ENCODE measurements at places on chromosomes 7 and 10.
A peak's percentile ranks its signal among the peaks of the same experiment; 100 is the strongest.

- DNase-seq: no peak
These were observed 19.7 kb downstream of the LIPK start for GRCh38 chr10:88725798-88726197.

- DNase-seq: no peak
These were observed 36.1 kb upstream of the TARP start for GRCh38 chr7:38309555-38309954.

GRCh38 chr7:14504134-14504533 lies 398.4 kb downstream of the DGKB start:
- DNase-seq: peak; percentile 53

DNA sequence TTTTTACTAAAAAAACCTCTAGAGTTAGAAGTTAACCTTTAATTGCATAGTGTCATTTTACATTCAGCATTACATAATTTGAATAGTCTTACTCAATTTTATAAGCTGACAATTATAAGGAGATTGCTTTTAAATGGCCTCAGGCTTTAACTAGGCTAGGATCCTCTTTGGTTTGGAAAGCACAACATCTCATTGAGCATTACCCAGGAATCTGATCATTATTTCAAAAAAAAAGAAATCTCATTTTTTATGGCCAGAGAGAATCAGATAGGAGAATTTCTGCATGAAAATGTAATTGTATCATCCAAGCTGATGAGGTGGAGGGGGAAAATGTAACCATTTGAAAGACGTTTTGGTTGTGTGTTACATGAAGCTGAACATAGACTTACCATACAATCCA lies 324.9 kb upstream of the POT1 start:
- no peak for DNase-seq

DNA sequence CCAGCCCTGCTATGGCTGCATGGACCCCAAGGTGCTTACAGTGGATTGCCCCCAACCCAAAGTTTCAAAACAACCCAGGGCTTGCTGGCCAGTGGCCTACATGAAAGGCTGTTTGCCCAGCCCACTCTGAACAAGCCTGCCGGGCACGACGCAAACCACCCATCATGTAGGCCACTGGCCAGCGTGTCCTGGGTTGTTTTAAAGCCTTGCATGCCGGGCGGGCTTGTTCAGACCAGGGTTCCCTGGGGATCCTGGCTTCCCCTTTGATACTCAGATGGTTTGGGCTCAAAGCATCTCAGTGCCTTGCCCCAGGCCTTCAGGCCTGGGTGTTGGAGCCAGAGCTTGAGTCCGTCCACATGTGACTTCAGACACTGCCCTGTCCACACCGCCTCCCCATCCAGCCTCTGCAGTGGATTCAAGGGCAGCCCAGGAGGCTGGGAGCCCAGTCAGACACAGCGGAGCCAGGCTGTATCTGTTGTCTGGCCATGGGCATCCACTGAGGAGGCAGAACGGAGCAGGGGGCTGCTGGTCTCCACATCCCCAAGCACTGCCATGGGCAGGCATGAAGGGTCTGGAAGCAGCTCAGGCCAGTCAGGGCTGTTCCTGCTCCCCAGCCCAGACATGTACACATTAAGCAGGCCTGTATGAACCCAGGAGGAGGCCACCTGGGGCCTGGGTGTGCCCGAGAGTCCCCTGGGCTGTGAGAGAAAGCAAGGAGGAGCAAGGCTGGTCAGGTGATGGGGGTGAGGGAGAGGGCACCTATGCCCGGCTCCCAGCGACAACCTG lies 4.0 kb upstream of the ADIRF start:
- DNase-seq: no peak

DNA sequence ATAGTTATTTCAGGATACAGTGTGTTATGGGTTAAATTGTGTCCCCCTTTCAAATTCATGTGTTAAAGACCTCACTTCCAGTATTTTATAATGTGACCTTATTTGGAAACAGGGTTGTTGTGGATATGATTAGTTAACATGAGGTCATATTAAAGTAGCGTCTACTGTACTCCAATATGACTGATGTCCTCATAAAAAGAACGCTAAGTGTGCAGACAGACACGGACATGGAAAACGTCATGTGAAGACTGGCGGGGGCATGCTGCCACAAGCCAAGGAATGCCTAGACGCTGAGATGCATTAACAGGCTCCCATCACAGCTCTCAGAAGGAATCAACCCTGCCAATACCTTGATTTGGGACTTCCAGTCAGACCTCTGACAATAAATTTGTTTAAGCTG lies 1.5 kb upstream of the WDR37 start:
- DNase-seq: no peak

DNA sequence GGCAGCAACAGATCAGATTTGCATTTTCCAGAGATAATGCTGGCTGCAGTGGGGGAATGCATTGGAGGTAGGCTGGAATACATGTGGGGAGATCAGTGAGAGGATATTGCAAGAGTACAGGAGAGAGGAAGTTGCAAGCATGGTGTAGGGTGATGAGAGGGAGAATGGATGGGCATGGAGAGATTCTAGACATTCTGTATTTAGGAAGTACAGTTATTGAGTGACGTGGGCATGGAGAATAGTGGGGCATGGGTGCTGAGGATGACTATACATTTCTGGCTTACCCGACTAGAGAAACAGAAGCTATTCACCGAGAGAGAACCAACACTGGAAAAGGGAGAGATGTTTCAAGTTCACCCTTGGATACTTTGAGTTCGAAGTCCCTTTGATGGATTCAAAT lies 116.9 kb upstream of the SVIL start:
- no peak for DNase-seq

All from SHP77 treated with DMSO at 0.1 percent for 48 hours (cell line).